ENCODE measurements at places on chromosomes 7 and 10.

GRCh38 chr7:19020062-19020461 lies 97.4 kb downstream of the TWIST1 start:
- DNase-seq: no peak

DNA sequence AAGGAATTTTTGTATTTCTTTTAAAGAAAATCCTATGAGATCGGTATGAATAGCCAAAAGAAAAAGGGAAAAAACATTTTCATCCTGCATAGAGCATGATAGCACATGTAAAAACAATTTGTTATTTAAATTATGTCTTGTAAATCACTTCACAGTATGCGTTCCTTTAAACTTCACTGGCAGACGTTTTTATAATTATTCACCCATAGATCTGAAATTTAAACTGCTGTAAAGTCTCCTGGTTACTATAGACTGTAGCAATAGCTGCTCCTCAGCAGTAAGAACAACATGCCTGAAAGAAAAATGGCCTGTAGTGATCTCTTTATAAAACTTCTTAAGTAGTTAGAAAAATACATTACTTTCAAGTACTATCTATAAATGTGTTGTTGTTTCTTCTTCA lies 26.5 kb downstream of the CAPZA2 start:
- DNase-seq: no peak

GRCh38 chr10:77391605-77392235 lies 245.9 kb downstream of the KCNMA1 start:
- peak; percentile 85 for DNase-seq

DNA sequence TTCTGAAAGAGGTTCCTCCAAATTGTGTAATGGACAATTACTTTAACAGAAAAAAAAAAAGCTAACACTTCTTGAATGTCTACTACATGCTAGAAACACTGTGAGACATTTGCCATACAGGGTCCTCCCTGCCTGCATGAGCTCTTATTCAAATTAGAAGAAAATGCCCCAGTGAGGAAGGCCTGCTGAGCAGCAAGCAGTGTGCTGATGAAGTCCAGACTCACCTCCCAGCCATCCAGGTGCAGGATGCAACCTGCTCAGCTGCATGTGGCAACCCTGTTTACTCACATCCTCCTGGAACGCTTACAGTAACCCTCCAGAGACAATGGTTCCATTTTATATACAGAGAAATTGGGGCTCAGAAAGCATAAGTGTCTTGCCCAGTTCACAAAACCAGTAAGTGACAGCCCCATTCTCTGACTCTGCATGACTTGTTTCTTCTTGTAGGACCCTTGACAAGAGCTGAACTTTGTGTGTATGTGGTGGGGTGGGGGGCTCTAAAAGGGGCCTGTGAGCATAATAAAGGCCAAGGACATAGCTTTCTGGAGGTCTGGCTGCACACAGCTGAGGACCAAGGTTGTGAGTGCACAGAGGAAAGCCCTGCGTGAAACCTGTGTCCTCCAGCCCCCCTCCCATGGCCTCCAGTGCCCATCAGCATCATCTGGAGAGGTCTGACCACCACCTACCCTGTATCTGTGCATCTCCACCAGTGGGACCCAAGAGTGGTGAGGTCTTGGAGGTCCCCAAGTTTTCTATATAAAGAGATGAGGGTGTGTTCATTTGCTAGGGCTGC lies 387.8 kb downstream of the GRID1 start:
- DNase-seq: no peak

DNA sequence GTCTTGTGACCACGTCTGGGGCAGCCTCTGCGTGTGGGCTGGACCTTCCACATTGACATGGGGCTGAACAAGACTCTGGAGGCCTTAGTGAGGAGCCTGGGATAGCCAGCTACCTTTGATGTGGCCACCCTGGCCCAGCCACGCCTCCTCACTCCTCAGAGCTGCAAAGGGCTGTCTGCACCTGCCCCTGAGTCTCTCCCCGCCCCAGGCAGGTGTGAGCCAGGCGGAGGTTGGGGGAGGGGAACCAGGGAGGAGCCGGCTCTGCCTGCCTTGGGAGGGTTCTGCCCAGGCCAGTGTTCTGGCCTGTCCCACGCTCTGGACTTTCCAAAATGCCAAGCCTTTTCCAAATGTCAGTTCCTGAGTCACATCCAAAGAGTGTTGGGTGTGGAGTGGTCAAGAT lies 72.2 kb downstream of the GTF2IRD1 start:
- peak; percentile 84 for DNase-seq

DNA sequence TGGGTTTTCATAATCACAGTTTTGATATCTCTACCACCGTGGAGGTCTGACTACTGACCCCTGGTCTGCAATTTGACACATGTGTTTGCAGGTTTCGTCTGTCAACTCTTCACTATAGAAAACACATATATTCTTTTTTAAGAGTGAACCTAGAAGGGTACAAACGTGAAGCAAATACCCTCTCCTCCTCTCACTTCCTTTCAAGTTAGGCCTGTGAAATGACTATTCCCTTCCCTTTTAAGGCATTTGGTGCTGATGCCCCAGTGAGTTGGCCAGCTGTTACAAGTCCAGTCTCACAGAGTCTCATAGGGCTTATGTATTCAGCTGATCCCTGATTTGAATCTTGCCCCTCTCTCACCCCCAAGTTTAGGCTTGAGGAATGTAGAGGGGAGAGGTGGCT lies 742.0 kb upstream of the IGFBP3 start:
- DNase-seq: no peak

DNA sequence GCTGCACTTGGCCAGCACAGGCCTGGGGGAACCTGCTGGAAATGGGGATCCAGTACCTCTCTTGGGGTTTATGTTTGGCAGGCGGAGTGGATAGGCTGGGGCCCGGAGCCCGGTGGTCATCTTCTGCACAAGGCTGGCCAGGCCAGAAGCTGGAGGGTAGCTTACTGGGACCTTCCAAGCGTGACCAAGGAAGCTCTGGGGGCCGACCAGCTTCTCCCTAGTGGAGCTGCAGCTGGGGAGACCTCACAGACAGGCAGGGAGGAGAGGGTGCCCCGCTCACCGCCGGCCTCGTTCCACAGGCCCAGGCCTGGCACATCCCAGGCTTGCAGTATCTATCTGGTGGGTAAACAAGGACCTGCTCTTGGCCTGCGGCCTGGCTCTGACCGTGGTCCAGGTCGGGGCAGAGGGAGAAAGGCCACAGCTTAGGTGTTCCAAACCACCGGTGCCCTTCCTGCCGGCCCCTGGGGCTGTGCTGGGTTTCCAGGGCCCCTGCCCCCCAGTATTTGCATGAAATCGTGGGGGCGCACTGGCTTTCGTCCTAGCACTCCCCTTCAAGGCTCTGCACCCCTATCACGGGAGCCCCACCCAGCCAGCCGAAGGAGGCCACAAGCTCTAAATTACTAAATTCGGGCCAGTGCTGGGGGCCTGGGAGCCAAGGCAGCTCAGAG lies 1.5 kb upstream of the ELFN1 start:
- peak; percentile 13 for DNase-seq

DNA sequence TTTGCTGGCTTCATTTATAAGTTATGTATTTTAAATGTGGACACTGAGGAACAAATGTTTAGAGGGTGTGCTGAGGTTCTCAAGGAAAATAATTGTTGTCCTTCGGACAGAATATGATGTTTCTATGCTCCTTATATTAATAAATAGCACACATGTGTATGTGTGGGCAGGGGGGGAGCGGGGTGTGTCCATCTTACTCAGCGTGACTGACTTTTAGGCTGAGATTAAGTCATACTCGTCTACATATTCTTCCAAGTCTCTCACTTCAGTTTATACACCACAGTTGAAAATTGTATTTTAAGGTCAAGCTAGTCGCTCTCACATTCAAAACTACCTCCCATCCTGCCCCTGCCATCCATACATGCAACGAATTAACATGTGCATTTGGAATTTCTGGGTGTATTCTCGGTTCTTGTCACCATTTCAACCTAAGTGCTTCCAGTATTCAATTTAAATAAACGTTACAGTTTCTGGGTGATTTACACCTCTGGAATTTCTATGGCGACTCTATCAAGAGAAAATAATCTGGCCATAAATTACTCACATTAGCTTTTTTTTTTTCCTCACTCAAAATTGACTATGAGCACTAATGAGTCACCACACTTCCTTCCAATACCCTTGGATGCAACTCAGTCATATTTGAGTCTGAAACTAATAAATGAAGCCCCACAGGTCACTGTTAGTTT lies 3.3 kb downstream of the PCDH15 start:
- DNase-seq: no peak

DNA sequence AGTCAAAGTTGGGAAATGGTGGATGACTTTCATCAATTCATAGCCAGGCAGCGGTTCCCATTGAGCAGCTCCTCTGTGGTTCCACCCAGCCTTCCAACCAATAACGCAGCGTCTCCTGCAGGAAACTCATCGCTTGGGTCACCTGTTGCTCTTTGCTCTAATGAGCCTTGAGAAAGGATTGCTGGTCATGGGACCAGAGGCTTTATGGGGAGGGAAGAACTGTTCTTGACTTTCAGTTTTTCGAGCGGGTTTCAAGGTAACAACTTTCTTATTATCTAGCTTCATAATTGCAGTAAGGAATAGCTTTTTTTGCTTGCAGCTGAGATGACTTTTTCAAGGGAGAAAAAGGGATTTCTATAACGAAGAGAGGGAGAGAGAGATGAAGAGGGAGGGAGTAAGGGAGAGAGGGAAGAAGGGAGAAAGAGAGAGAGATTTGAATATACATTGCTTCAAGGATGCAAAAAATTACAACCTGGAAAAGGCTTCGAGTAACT lies 405 bp upstream of the ENTPD1 start:
- DNase-seq: peak; percentile 49

DNA sequence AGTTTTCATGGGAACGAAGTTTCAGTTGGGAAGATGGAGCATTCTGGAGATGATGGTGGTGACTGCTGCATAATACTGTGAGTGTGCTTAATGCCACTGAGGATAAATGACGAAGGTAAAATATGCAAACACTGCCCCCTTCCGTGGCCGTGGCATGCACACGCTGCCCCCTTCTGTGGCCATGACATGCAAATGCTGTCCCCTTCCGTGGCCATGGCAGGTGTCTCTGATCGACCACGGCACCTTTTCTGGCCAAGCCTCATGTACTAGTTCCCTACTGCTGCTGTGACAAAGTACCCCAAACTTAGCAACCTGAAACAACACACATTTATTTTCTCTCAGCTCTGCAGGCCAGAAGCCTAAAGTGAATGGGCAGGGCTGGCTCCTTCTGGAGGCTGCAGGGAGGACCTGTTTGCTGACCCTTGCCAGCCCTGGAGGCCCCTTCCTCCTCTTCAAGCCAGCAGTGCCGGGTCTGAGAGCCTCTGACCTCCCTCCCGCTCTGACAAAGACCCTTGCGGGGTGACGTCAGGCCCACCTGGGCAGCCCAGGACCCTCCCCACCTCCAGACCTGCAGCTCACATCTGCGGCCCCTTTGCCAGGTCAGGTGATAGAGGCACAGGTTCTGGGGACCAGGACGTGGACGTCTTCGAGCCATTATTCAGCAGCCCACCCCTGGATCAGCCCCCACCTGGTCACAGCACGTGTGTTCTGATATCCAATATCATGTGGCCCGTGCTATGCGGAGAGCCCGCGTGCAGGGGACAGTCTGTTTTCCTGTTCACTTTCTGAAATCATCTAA lies 82.0 kb downstream of the MICALL2 start:
- no peak for DNase-seq

DNA sequence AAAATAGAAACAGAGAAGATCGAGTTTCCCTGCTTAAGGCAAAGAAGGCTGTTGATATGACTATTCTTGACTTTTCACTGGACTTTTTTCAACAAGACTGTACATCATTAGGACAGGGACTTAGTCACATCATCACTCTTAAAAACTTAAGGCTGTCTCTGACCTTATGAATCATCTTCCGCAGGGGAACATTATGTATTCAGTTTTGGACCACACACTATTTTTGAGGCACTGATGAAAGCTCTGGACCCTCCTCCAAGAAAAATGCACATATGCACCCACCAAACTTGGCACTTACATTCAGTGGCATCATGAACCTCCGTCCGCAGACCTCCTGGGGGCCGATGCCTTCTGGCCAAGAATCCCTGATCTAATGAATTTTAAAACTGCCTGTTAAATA lies 96.4 kb downstream of the CALD1 start:
- DNase-seq: no peak

GRCh38 chr7:29139191-29139590 lies 7.1 kb downstream of the CPVL start:
- DNase-seq: no peak

GRCh38 chr10:100816671-100817070 lies 71.3 kb downstream of the PAX2 start:
- no peak for DNase-seq

DNA sequence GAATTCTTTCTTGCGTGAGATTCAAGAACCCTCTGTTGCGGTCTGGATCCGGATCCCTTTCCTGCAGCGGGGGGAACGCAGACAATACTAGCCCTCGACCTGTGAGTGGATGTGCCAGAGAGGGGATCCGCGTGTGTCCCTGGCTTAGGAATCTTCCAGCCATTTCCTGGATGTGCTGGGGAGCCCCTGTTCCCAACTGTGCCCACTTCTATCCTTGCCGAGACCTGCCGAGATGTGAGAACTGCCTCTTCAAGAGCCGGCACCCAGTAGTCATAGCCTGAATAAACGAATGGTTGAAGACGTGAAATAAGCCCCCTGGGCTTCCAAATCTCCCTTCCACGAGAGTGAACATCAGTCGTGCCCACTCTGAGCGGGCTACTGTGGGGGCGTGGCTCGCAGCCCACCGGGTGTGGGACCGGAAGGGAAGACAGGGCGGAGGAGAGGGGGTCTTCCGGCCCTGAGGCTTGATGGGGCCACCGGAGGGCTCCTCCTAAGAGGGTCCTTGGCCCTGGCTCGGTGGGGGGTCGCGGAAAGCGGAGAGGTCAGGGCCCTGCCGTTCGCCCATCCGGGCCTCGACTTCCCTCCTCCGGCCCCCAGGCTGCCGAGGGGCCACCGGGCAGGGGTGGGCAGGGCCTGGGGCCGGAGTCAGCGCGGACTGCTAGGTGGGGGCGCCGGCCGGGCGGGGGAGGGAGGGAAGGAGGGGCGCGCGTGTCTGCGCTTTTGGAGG lies 1.3 kb upstream of the CCDC136 start:
- peak; percentile 68 for DNase-seq

- no peak for DNase-seq
Observed at GRCh38 chr7:114534953-114535352, 120.3 kb downstream of the FOXP2 start.

DNA sequence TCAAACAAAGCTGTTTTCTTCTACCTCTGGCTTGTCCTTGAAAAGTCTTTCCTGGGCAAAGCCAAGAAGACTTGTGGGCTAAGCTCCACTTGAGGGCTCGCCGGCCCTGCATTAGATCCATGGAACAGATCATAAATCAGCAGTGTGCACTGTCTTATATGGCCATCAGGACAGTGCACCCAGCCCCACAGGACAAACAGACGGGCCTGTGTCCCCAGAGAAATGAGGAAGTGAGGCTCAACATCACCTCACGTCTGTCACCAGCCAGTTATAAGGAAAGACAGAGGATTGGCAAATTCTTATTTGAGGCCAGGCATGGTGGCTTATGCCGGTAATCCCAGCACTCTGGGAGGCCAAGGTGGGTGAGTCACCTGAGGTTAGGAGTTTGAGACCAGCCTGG lies 12.3 kb upstream of the IFT22 start:
- no peak for DNase-seq

GRCh38 chr7:132783824-132784223 lies 207.6 kb upstream of the PLXNA4 start:
- DNase-seq: no peak

DNA sequence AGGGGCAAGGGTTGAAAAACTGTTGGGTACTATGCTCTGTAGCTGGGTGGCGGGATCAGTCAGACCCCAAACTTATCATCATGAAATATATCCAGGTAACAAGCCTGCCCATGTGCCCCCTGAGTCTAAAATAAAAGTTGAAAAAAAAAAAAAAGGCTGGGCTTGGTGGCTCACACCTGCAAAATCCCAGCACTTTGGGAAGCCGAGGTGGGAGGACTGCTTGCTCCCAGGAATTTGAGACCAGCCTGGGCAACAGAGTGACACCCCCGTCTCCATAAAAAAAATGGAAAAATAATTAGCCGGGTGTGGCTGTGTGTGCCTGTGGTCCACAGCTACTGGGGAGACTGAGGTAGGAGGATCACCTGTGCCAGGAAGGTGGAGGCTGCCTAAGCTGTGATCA lies 83.5 kb downstream of the VIPR2 start:
- no peak for DNase-seq

All from iPS-NIHi11 (cell line).